Right hindlimb (tissue), 1 donor: ENCODE measurements at places on chromosomes 3 and 15.

DNA sequence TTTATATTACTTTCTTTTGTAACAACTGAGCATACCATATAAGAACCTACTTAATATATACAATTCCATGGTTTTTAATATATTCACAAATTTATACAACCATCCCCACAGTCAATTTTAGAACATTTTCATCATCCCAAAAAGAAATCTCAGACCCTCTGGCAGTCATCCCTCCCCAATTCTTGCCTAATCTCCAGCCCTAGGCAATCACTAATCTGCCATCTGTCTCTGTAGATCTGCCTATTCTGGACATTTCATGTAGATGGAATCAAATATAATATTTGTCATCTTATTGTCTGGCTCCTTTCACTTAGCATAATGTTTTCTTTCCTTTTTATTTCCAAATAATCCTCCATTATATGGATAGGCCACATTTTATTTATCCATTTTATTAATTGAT is 92.5 kb downstream of the LARS2 start:
- no peak for DNase-seq

DNA sequence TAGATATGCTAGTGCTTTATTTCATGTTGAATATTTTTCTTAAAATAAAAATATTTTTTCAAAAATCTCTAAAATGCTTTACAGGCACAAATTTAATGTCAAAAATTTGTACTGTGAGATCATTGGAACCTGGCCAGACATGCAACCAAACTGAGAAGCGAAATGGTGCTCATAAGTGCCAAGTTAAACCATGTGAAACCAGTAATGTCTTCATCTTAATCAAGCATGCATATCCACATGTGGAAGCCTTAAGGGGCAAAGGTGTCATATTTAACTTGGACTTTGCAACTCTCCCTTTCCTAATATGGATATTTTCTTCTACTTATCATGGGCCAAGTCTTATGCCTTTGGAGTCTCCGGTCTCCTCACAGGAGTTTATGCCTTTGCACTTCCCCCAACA is 208.9 kb upstream of the COL8A1 start:
- DNase-seq: no peak

- DNase-seq: no peak
Measured at GRCh38 chr3:98242155-98242554, 21.9 kb upstream of the OR5H6 start.

- no peak for DNase-seq
Measured at GRCh38 chr3:96175500-96175899, 638.9 kb upstream of the EPHA6 start.

DNA sequence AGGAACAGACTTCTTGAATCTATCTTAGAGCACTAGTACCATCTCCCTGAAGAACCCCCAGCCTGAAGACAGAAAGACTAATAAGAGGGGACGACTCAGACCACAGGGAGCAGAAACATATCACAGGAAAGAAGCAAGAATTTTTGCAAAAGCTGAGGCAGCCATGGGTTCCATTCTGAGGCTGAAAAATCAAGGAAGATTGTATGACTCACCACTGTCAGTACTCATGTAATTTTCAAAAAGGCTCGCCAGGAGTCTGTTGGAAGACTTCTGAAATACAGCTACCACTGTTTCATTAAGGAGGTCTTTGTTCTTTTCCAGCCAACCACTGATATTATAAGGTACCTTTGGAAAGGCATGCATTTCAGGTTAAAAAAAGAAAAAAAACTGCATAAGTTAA is 47.5 kb downstream of the MYH15 start:
- DNase-seq: no peak

DNA sequence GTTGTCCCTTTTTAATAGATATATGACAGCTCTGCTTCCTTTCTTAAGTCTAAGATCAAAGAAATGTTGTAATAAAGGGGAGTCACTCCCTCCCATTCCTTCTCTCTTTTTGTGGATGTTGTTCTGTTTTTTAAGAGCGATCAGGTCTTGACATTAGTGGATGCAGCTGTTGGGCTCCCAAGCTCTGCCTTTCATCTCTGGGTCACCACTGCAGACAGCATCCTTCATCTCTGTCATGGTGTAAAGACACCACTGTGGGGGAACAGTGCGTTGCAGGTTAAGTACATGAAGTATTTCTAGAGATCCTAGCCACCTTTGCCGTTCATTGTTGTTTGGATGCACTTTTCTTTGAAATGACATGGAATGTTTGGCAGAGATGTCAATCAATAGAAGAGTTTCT is 17.7 kb downstream of the FNDC3B start:
- no peak for DNase-seq

DNA sequence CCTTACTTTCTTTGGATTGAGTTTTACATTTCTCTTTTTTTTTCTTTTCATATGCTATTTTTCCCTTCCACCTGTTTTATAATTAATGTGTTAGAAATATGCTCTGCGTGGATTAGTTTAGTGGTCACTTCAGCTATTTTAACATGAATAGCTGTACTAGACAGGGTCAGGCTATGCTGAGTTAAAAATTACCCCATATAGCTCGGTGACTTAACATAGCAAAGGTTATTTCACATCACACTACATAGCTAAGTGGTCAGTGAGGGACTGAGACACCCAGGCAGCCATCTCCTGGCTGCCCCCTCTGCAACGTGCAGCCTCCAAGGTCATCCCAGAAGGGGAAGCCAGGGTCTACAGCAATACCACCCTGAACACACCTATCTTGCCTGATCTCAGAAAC is 46.9 kb upstream of the KIF23 start:
- DNase-seq: no peak

GRCh38 chr3:152197937-152198336 is 70.8 kb upstream of the MBNL1 start:
- DNase-seq: no peak
